HuH-7.5 (cell line): ENCODE measurements at places on chromosomes 1 and 21.

DNA sequence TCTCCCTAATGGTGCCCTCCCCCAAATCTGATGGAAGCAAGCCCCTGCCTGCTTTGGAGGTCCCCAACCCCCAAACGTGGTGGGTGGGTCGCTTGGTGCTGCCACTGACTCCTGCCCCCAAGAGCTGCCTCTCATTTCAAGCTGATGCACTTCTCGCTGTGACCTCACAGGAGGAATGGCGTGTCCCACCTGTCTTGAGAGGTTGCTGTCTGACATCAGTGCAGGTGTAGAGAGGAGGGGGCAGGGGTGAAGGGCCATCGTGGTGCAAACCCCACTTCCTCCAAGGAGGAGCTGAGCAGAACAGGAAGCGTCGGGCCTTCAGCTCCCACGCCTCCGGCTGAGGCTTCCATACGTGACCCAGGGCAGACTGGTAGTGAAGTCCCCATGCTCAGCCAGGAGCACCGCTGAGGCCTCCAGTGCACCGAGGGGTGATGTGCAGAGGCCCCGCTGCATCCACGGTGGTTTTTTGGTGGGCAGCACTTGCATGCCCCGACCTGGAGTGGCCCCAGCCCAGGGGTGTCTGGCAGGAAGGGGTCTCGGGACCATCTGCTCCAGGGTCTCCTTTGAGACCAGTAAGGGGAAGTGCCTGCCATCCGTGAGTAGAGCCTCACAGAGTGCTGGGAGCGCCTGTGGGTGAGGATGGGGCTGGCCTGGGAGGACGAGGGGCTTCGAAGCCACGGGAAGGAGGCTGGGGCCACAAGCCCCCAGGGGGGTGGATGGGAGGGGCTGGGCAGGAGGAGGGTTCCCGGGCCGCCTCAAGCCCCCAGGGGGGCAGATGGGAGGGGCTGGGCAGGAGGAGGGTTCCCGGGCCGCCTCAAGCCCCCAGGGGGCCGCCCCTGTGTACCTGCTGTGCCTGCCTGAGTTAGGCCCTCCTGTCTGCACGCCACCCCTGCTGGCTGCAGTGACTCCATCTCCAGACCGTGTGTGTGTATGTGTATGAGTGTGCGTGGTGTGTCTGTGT is 39.8 kb downstream of the WDR4 start:
- DNase-seq = peak; percentile 3

- no peak for DNase-seq
These were observed 7.1 kb downstream of the SLC37A1 start for GRCh38 chr21:42520628-42521253.

- DNase-seq = peak; percentile 29
These were observed 7.5 kb downstream of the MX2 start for GRCh38 chr21:41369105-41369919.

- no peak for DNase-seq
These were observed 487.7 kb downstream of the TTLL7 start for GRCh38 chr1:83511146-83511726.

- no peak for DNase-seq
These were observed 46.2 kb upstream of the COX20 start for GRCh38 chr1:244789276-244789580.

- no peak for DNase-seq
These were observed 12.1 kb downstream of the RGS18 start for GRCh38 chr1:192170196-192170984.

DNA sequence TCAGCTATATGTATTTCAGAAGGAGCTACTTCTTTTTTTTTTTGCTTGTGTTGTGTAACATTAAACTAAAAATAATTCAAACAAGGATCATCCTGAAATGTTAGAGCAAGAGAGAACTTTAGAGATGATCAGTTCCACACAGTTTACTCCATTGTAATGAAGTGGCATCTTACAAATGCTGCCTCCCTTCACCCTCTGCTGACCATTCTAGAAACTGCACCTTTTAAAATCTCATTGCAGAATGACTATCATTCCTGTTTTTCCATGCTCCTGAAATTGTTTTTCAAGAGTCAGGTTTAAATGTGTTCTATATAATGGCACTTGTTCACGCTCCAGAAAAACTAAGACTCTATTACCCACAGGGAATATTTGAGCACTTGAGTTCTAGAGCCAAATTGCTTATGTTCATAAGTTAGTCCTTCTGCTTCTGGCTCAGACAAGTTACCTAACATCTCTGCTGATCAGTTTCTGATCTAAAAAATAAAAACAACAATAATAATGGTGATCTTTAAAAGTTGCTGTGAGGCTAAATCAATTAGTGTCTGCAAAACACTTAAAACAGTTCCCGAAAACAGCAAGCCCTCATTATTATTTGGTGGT is 21.5 kb upstream of the SLC44A5 start:
- DNase-seq = no peak

- no peak for DNase-seq
These were observed 29.3 kb upstream of the ZBTB21 start for GRCh38 chr21:42039470-42039901.

GRCh38 chr1:230806552-230806951 is 59.4 kb downstream of the CAPN9 start:
- DNase-seq = no peak

- no peak for DNase-seq
These were observed 28.1 kb downstream of the C2CD2 start for GRCh38 chr21:41925767-41926116.

DNA sequence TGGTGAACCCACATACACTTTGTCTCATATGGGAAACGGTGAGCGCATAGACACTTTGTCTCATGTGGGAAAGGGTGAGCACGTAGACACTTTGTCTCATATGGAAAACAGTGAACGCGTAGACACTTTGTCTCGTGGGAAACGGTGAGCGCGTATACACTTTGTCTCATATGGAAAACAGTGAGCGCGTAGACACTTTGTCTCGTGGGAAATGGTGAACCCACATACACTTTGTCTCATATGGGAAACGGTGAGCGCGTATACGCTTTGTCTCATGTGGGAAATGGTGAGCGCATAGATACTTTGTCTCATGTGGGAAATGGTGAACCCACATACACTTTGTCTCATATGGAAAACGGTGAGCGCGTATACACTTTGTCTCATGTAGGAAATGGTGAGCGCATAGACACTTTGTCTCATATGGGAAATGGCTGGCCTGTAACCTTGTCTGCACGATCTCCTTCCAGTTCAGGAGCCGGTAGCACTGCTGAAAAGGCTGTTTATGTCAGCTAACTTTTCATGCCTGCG is 50.7 kb upstream of the TRAPPC10 start:
- DNase-seq = no peak

GRCh38 chr1:17624611-17625233 is 85.2 kb downstream of the ARHGEF10L start:
- DNase-seq = no peak

DNA sequence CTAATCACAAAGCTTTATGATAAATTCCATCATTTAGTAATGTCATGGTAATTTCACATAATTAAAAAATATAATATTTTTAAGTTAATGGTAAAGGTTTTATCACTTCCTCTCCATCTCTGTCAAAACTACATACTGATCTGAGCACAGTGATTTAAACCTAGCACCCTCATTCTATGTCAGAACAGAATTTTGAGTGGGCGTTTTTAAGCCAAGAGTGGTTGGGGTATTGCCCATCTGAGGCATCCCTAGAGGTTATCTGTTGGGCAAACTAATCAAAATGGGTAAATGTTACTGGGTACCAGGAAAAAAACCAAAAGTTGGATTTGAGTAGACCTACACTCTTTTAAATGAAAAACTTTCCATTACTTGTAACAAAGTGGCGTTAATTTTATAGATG is 100.7 kb upstream of the GFI1 start:
- DNase-seq = no peak

DNA sequence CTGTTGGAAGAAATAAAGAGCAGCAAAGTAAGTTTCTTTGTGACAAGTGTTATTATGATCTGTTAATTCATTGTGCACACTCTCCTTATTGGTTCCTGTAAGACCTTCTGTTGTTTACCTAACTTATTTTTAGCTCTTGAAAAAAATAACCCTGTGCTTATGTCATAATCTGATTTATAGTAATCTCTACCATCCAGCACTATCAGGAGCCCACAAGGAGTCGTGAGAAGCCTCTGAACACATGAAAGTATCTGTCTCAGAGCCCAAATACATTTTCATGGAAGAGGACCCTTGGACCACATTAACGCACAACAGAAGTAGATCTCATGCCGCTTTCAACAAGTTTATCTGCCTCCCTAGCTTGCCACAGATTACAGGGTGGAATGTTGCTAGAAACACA is 45.8 kb downstream of the CENPF start:
- DNase-seq = no peak

- DNase-seq = no peak
These were observed 87.2 kb downstream of the SPAG17 start for GRCh38 chr1:118097622-118098348.

- no peak for DNase-seq
These were observed 66.9 kb downstream of the TESK2 start for GRCh38 chr1:45423906-45424678.

DNA sequence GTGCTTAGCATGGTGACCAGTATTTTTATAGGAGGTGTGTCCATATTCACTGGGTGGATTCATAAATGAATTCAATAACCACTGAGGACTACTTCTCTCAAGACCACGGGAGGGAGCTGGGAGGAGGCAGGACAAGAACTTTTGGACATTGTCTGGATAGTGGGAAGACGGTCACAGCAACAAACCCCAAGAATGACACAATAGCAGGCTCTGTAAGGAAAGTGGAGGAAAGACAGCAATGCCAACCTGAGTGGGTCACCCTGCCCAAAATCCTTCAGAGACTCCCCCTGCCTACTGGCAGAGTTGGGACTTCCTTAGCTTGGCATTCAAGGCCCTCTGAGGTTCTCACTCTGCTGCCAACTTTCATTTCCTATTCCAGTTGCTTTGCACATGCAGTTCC is 42.0 kb downstream of the GLIS1 start:
- no peak for DNase-seq

DNA sequence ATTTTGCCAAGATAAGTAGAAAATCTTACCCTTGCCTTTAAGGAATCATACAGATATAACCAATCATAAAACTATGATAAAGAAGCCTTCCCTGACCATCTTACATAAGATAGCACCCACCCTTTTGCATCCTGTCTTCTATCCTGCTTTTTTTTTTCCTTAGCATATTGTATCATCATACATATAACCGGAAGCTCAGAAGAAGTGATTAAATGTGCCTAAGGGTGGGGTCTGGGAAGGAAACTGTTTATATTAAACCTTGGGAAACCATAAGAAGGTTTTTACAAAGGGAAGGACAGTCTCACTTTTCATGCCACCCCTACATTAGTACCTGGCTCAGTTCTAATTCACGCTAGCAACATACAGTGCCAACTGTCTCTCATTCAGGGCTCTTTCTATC is 66.8 kb downstream of the LUZP1 start:
- DNase-seq = no peak

GRCh38 chr1:245694753-245695195 is 540.0 kb downstream of the KIF26B start:
- DNase-seq = no peak

DNA sequence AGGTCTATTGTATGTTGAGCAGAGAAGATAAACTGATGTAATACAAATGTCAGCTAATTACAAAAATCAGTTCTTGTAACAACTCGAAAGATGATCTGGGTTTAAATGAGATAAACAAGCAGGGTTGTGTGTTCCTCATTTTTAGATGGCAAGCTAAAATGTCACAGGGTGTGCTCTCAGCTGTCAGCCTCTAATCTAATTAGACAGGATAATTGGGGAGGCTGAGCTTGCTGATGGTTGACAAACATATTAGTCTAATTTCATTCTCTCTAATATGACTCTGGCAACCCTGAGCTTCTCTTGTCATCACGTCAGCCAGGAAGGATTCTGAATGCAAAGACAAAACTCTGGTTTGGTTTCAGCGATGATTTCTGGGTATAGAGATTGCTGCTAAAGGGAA is 335.3 kb upstream of the KAZN start:
- DNase-seq = no peak

- no peak for DNase-seq
These were observed 20.4 kb downstream of the SCP2 start for GRCh38 chr1:52947490-52947889.

GRCh38 chr1:53294567-53294966 is 33.3 kb downstream of the LRP8 start:
- DNase-seq = no peak

DNA sequence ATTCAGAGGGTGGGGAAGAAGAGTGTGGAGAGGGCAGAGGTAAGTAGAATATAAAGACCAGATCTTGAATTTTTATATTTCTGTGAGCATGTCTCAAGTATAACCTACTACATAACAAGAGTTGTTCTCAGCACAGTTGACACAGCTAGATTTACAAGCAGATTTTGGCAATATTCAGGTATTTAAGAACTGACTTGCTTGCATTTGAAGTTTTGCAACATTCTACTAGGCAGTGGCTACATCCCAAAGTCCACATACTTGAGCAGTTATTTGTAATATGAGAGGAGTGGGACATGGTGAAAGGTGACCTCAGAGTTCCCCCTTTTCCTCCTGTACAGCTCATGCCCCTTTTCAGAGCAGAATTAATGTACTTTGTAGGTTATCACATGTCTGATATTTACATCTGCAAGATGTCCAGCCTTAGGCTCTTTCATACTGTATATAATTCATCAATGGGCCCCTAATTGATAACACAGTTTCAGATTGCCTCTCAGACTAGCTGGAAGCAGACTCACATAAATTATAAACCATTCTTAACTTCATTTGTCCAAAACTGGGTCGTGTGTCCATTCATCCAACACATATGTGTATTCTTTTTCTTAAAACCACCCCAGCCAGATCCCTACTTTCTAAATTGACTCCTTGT is 136.7 kb upstream of the RAVER2 start:
- DNase-seq = no peak

GRCh38 chr1:22641906-22642636 is 1.4 kb upstream of the C1QC start:
- peak; percentile 80 for DNase-seq

DNA sequence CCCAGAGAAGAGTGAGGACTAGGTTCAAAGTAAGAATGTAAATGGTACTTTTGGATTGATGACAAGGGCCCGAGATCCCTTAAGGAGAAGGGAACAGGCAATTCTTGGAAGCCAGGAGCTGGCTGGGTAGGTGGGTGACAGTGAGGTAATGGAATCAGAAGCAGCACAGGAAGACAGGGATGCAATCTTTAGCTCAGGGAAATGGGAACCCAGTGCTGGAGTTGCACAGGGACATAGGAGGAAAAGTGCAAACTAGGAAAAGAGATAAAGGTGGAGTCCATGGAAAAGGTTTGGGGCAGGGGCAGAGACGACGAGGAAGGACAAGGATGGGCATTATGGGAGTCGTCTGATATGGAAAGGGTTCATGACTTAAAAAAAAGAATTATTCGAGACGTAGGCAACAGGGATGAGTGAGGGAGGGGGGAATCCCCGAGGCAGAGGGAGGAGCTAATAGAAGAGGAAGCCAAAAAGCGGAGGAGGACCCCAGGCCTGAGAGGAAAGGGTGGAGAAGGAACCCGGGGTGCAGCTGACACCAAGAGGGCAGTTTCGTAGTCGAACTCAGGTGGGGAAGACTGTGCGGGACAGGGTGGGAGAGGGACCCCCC is 495 bp downstream of the PI4KB start:
- peak; percentile 48 for DNase-seq

GRCh38 chr1:18783705-18784481 is 75.6 kb downstream of the TAS1R2 start:
- no peak for DNase-seq

- DNase-seq = no peak
These were observed 163.7 kb downstream of the HS2ST1 start for GRCh38 chr1:87077959-87078639.

- DNase-seq = no peak
These were observed 58.5 kb downstream of the WDR4 start for GRCh38 chr21:42820616-42821465.

GRCh38 chr1:200415227-200415626 is 5.4 kb upstream of the ZNF281 start:
- DNase-seq = no peak
